ENCODE measurements at places on chromosomes 11 and 22.

- no peak for DNase-seq
Observed at GRCh38 chr11:86949995-86950660, 5.1 kb downstream of the FZD4 start.

- DNase-seq: no peak
Observed at GRCh38 chr11:28797536-28797935, 689.3 kb downstream of the METTL15 start.

- DNase-seq: no peak
Observed at GRCh38 chr11:42043312-42043711, 583.9 kb upstream of the LRRC4C start.

DNA sequence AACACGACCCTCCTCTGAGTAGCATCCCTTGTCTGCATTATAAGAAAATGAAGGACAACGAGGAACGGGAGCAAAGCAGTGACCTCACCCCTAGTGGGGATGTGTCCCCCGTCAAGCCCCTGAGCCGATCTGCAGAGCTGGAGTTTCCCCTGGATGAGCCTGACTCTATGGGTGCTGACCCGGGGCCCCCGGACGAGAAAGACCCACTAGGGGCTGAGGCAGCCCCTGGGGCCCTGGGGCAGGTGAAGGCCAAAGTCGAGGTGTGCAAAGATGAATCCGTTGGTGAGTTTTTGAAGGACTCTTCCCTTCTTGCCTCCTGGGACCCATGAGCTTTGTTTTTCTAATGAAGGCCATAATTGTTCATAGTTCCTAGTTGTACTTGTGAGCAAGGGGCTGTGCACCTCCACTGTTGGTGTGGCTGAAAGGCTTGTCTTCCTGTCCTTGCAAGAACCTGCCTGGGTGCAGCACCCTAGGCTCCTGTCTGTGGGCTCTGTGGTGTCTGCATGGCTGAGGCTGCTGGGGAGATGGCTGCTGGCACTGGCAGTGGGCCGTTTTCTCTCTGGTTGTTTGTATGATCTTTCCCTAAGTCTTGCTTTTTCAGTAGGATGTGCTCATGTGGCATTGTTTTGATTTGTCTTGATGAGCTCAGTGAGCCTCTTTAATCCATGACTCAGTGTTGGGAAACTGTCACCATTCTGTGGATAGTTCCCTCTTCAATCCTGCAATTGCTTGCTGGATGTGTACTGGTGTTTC, 10.1 kb downstream of the DGCR8 start:
- no peak for DNase-seq

DNA sequence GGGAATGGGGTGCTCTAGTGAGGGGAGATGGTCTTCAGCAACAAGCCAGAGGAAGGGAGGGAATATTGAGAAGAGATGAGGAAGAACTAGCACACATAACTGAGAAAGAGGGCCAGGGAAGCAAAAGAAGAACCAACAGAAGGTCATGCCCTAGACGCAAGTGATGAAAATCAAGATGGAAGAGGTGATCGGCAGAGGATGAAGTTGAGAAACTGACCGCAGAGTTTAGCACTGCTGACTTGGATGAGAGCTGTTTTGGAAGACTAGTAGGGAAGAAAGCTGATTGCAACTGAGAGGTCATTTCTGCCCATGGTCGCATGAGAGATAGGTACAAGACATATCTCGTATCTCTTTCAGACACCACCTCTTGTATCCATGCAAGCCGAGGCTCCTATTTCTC, 2.9 kb downstream of the SPINDOC start:
- DNase-seq: no peak

GRCh38 chr22:29821291-29822016, 16.6 kb downstream of the ASCC2 start:
- no peak for DNase-seq

DNA sequence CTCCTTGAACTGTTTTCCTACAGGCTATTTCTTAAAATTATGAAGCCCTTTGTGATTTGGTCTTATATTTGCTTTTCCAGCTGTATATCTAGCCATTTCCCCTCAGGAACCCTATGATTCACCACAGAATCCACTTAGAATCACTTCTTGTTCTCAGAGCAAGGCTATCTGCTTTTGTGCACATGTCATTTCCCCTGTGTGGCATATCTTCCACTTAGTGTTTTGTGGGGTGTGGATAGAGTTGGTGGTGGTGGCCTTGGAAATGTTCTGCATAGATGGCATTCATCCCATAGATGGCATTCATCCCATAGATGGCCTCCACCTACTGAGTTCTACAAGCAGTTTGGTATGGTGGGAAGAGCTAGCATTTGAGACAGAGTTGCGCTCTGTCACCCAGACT, 44.7 kb downstream of the SWAP70 start:
- no peak for DNase-seq

DNA sequence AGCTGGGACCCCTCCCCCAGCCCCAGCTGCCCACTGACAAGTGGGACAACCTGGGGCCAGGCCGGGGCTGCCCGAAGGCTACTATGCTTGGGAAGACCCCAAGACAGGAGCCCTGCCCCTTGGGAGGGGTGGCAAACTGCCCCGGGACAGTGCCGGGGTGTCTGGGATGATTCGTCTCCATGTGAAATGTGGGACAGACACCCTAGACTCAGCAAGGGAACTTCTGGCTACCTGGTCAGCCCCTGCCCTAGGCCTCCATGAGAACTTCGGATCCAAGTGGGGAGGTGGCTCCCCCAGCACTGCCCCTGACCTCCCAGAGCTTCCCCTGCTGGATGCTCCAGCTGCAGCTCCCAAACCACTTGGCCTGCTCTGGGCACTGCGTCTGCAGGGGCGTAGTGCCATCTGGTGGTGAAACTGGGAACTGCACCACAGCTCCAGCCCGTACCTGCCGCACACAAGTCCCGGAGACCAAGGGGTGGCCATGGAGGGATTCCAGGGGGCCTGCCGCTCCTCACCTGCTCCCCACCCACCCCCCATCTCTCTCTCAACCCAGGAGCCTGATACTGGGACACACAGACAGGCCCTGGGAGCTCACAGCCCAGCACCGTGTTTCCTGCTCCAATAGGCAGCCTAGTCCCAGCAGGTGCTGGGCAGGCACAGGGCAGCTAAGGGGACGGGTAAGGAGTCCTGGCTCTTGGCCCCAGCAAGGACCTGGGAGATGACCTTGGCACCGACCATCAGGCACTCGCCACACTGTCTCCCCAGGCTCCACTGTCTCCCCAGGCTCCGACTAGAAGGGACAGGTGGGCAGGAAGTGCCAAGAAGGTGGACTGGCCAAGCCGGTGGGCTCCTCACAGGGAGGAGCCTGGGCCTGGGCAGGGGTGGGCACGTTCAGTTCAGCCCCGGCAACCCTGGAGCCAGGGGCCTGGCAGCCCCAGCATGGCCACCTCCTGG, 194.1 kb downstream of the IGLL1 start:
- peak; percentile 61 for DNase-seq

DNA sequence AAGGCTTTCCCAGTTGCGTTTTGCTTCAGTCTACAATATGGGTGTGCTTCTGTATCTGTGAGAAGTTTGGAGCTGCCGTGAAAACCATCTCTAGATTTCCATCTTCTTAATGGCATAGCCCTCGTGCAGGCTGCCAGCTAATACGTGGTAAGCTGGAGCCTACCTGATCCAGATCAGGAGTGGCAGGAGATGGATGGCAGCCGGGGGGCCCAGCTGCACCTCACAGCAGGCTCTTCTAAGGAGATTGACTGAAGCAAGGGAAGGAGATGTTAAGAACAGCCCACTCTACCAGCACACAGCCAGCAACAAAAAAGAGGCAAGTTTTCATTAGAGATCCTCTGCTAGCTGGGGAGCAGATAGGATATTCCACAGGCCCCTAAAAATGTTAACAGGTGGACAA, 115.5 kb downstream of the MSANTD4 start:
- no peak for DNase-seq

- no peak for DNase-seq
Observed at GRCh38 chr11:61472282-61472681, 36.3 kb upstream of the LRRC10B start.

DNA sequence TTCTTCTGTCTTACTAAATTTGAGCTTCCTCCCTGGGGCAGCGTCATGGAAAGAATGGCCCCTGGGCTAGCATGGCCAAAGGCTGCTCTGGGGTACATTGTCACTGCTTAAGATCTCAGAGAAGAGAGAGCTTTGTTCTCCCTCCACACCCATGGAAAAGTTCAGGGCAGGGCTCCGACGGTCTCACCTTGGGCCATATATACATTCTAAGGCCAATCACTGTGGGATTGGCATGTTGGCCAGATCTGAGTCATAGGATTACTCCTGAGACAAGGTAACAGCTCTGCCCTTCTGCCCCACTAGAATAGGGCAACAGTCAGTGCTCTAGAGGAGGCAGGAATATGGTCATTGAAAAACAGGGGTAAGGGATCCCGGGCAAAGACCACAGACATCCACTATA, 56.2 kb downstream of the BUD13 start:
- DNase-seq: no peak

DNA sequence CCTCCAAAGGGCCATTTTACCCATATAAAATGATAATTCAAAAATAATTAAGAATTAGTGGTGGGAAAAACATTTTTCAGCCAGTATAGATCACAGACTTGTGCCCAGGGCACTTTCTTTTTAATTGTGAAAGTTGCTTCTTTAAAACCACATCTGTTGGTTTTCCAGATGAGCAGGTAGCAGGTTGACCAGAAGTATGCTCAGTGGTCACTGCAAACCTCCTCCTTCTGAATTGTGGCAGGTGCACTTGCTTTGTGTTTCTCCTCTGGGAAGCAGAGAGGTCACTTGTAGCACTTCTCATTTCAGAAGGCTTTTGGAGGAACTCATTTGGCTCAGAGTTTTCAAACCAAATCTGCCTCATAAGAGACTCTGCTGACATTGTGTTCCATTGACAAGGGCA, 24.6 kb upstream of the CWF19L2 start:
- DNase-seq: no peak

- no peak for DNase-seq
Observed at GRCh38 chr11:78344676-78345075, 72.9 kb downstream of the GAB2 start.

DNA sequence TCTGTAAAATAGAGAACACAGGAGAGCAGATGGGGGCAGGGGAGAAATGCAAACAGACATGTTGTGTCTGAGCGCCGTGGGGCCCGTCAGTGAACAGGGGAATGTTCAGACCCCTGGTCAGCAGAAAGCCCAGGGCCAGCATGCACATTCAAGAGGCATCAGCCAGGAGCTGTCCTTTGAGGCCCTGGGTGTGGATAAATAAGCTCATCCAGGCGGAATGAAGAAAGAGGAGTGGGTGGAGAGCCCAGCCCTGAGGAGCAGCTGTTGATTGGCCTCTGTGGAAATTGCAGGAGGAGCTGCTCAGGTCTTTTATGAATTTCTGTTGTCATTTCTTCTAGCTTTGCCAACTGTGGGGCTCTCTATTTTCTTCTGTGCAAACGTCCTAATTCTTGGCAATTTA, 49.7 kb upstream of the CECR2 start:
- DNase-seq: no peak
